ENCODE measurements at places on chromosomes 12 and 14.

DNA sequence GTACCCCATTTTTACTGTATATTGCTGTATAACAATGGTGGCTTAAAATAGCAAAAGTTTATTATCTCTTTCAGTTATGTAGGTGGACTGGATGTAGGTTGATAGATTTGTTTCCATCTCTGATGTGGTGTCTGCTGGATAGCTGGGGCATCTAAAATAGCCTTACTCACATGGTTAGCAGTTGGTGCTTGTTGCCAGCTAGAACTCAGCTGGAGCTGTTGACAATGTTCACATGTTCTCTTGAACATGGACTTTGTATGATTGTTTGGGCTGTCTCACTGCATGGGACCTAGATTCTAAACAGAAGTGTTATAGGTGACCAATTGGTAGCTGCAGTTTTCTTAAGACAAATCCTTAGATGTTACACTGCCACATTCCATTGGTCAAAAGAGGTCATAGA lies 126.9 kb downstream of the GPHN start:
- DNase-seq = no peak

- DNase-seq = no peak
These were observed 157.4 kb upstream of the PRMT8 start for GRCh38 chr12:3333583-3333982.

- no peak for DNase-seq
These were observed 789.6 kb downstream of the GALC start for GRCh38 chr14:87203346-87203745.

- no peak for DNase-seq
These were observed 60.9 kb downstream of the NAV3 start for GRCh38 chr12:77891518-77892147.

DNA sequence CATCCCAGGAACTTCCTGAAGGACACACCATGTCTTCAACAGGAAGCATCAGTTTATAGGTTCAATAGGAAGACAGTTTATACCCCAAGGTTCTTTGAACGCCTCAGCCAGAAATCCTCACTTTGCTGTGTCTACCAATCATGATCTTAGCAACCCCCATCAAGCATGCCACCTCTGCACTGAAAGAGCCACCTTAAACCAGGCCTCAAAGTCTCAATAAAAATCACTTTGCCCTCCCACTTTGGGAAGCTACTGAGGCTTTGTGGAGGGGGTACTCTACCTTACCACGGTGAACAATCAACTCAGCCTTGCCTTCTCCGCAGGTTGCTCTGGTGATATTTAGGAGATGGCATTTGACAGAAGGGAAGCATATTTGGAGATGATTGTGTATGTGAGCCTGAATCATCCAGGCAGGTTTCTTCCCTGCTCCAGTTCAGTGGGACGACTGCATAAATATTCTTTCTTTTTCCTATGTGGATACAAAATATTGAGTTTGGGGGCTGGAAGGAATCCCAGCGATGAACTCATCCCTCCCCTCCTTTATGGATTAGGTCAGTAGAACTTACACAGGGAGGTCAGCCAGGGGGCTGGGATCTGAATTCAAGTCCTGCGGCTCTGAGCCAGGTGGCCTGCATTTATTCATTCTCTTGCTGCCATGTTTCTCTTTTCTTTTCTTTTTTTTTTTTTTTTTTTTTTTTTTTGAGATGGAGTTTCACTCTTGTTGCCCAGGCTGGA lies 42.8 kb upstream of the VASH1 start:
- DNase-seq = no peak

GRCh38 chr12:47361389-47362021 lies 281.7 kb upstream of the AMIGO2 start:
- no peak for DNase-seq

DNA sequence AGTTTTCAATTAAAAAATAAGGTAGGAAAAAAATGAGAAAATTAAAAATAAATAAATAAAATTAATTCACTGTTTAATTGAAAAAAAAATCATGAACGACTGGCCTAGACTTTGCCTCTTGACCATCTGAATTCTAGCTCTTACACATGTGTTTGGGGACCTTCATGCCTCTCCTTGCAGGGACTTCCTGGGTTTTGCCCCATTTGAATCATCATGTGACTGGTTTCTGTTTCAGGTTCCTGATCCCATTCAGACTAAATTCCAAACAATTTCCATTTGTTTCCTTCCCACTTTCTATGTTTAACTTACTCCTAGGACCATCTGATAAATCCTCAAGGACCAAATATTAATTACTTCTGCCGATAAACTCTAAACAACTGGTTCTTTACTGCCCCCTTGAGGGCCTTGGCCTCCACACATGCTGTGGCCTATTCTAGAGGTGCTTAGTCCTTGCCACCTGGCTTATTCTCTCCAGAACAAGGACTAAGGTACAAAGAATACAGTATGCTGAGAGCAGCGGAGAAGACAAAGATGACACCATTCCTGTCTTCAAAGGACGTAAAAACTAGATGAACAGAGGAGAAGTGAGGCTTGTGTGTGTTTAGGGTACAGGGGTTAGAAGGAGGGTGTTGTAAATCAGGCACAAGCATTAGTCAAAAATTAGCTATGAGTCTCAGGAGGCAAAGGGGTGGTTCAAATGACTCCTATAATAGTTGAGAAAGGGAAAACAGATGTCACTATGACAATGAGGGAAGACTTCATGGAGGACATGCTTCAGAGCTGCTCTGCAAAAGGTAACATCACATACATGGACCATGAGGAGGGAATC lies 125.8 kb upstream of the AVPR1A start:
- DNase-seq = peak; percentile 15

DNA sequence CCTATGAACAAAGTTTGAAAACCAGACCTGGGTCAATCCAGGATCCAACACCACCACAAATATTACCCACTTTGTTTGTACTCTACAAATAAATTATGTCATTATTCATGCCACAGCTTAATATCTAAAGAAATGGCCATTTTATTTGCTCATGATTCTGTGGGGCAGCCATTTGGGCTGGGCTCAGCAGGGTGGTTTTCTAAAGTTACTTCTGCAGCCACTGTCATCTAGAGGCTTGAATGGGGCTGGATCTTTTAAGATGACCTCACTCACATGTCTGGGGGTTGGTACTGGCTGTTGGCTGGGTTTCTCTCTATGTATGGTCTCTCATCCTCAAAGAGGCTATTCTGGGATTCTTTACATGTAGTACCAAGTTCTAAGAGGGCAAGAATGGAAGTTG lies 96.2 kb downstream of the VCPKMT start:
- DNase-seq = no peak

GRCh38 chr12:46160101-46160980 lies 108.5 kb downstream of the SLC38A1 start:
- DNase-seq = peak; percentile 54

- no peak for DNase-seq
These were observed 10.9 kb upstream of the GSC start for GRCh38 chr14:94780536-94781399.

GRCh38 chr12:109477185-109477962 lies at the start of the genes KCTD10 and UBE3B:
TSS of gene KCTD10 (minus strand) at chr12:109477300. CDS start at chr12:109477262, 38 bp downstream.
TSS of gene UBE3B (plus strand) at chr12:109477634. CDS start at chr12:109483552, 5,918 bp downstream.
- DNase-seq = peak; percentile 92

GRCh38 chr12:69052613-69053408 lies 119.8 kb upstream of the CPM start:
- peak; percentile 90 for DNase-seq

GRCh38 chr14:22315336-22315735 lies 273.7 kb downstream of the DAD1 start:
- no peak for DNase-seq

GRCh38 chr14:85191986-85192385 lies 338.0 kb upstream of the FLRT2 start:
- no peak for DNase-seq

- no peak for DNase-seq
These were observed 53.6 kb upstream of the ARHGAP5 start for GRCh38 chr14:32023540-32023939.

GRCh38 chr14:68268197-68268596 lies 448.6 kb downstream of the RAD51B start:
- no peak for DNase-seq

- DNase-seq = peak; percentile 43
These were observed 11.3 kb downstream of the GCN1 start for GRCh38 chr12:120183211-120183631.

- peak; percentile 33 for DNase-seq
These were observed 47.8 kb upstream of the KIF21A start for GRCh38 chr12:39490500-39491282.

DNA sequence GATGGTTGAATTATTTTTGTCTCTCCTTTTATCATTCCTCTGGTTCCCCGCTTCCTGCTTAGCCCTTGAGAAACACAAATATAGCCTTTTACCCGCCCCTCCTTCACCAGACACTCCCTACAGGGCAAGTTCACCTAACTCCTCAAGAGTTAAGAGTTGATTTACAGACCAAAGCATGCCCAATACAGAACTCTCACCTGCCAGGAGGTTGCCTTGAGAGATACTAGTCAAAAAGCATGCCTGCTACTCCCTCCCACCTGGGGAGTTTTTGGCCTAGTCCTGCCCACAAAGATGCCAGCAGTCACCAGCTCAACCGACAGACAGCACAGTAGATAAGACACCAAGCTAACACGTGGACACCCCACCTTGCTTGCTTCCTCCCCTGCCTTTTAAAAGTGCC lies 11.2 kb downstream of the LGMN start:
- no peak for DNase-seq

DNA sequence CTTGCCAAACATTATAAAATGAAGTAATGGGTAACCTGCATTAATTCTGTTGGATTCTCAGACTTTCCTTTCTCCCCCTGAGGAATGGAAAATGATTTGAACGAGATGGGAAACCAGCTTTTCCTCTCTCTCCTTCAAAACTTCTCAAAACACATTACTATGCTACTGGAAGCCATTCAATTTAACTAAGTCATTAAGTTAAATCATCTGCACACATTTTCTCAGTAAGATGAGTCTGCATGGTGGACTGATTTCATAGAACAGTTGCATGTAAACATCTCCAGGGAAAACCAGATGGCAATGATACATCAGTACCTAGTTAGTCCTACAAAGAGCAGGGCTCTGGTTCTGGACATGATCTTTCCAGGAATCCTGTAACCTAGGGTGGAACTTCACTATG lies 59.9 kb downstream of the BMP4 start:
- DNase-seq = peak; percentile 25

- peak; percentile 63 for DNase-seq
These were observed 16.1 kb downstream of the FGD6 start for GRCh38 chr12:95201056-95201670.

DNA sequence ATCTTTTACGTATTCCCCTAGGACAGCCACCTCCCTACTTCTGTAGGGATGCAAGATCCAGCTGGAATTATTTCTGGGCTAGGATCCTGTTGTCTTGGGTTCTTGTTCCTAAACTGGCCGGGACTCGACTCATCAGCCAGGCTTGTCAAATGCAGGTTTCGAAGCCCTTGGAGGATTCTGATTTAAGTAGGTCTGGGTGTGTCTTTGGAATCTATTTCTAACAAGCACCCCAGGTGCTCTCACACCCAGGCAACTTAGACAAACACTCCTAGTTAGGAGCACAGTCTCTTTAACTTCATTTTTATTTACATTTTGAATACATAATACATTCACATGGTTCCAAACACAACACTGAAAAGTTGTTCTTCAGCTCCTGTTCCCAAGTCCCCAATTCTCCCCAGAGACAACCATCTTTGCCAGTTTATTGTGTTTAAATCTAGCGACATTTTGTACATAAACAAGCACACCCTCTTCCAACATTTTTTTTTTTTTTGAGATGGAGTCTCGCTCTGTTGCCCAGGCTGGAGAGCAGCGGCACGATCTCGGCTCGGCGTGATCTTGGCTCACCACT lies 20.9 kb downstream of the MORN3 start:
- no peak for DNase-seq

- DNase-seq = peak; percentile 63
These were observed 15.0 kb downstream of the CEP128 start for GRCh38 chr14:80926397-80927082.

- no peak for DNase-seq
These were observed 437.3 kb downstream of the TMEM132D start for GRCh38 chr12:129466499-129466898.
